B cell (primary cell): ENCODE measurements at places on chromosomes 6 and 20. TPM values are rescaled to one million over a fixed set of nuclear protein-coding genes. Genes with fewer than 3 reads are reported as not detected.

IP6K3 gene
- not detected in 2 replicates for polyA plus RNA-seq

CALHM6 gene
- 63.8 and 68.4 TPM in 2 replicates for polyA plus RNA-seq

TNFRSF6B gene
- 6.7 and 7.8 TPM in 2 replicates for polyA plus RNA-seq

DEF6 gene
- 159 and 172 TPM in 2 replicates for polyA plus RNA-seq

SIRPB2 gene
- 0.51 and 0.85 TPM in 2 replicates for polyA plus RNA-seq

MEP1A gene
- polyA plus RNA-seq = not detected in 2 replicates

STMND1 gene
- polyA plus RNA-seq = not detected in 2 replicates

KHDC1L gene
- polyA plus RNA-seq = not detected in 2 replicates
